ENCODE measurements at places on chromosomes 3 and 15.
A peak's percentile ranks its signal among the peaks of the same experiment; 100 is the strongest.

- DNase-seq = peak; percentile 99
Observed at GRCh38 chr3:172153335-172153861, 114.0 kb downstream of the FNDC3B start.

DNA sequence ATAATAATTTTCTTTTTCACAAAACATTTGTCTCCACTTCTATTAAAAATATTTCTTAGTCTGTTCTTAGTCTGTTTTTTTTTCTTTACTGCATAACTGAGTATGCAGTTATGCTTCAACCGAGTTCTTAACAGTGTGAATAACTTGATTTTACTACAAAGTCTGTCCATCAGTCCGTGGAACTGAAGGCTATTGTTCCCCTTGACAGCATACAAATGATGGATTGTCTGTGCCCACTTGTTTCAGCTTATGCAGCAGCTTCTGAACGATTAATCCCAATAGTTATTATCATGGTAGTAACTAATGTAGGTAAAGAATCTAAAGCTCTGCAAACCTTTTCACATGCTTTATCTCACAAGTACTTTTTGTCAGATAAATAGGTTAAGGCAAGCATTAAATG is 150.7 kb downstream of the SSR3 start:
- no peak for DNase-seq

GRCh38 chr3:8413337-8413926 is 88.2 kb upstream of the LMCD1 start:
- DNase-seq = no peak

GRCh38 chr15:56261854-56262509 is 18.3 kb upstream of the RFX7 start:
- DNase-seq = no peak

DNA sequence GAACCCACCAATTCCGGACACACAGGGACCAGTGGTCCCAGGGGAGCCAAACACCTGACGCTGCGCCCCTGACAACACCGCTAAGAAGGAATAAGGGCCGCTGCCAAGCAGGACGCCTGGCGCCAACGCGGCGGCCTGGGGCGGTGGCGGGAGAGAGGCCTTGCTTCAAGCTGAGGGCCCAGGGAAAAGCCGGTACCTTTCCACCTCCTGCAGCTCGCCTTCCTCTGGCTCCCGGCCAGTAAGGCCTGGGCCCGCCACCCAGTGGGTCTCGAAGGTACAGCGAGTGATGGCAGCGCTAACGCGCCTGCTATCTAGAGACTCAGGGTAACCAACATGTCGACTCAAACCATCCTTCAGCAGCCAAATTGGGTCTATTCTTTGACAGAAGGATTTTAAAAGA is 1074.1 kb downstream of the SI start:
- no peak for DNase-seq

DNA sequence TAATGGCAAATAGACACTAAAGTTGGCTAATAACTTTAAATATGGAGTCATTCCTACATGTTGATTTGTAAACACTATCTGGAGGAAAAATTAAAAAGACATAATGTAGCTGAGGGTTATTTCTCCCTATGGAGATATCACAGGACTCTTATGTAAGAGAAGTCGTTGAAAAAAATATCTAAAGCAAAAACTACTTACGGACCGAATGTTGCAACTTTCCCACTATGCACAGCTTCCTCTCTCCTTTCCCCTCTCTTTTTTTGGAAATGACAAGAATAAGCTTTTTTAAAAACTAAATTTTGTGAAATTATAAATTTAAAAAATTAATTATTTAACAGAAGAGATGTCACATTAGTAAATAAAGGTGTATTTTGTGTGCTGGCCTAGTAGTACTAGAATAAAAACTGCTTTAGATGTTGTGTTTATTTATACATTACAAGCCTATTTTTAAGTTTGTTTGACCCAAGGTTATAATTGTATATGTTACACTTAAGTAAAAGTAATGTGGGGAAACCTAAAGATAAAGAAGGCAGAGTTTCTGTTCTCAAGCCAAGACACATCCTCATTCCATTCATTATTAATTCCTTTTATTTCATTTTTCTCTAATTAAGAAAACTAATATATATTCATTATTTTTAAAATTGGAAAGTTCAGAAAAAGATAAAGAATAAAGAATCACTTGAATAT is 20.7 kb upstream of the PPARG start:
- peak; percentile 44 for DNase-seq

GRCh38 chr15:95603802-95604201 is 726.7 kb upstream of the NR2F2 start:
- peak; percentile 60 for DNase-seq

DNA sequence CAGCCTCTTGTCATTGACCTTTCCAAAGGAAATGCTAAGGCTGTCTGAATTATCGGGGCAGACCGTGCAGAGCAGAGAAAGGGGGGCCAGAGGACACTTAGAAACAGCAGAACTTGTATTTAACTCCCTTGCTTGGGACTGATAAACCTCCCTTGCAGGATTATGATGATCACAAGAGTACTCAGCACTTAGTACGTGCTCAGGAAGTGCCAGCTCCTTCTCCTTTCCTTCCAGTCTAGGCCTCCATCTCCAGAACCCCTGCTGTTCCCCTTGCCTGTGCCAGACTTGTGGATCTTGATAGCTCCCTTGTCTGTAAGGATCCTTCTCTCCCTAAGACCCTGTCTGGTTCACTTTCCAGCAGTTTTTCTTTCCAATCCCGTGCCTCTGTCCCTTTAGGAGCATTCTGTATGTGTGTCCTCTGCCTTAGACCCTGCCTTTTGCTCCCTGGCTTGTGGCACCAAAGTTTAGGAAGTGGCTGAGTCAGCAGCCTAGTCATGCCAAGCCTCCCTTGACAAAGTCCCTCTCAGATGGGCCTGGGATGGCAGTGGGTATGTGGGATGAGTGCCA is 747 bp downstream of the SORD start:
- DNase-seq = peak; percentile 28

- peak; percentile 77 for DNase-seq
Observed at GRCh38 chr3:23096041-23096440, 107.1 kb upstream of the UBE2E2 start.

- no peak for DNase-seq
Observed at GRCh38 chr15:77478051-77478450, 57.4 kb downstream of the HMG20A start.

GRCh38 chr3:154151969-154152368 is 30.8 kb downstream of the ARHGEF26 start:
- peak; percentile 80 for DNase-seq

DNA sequence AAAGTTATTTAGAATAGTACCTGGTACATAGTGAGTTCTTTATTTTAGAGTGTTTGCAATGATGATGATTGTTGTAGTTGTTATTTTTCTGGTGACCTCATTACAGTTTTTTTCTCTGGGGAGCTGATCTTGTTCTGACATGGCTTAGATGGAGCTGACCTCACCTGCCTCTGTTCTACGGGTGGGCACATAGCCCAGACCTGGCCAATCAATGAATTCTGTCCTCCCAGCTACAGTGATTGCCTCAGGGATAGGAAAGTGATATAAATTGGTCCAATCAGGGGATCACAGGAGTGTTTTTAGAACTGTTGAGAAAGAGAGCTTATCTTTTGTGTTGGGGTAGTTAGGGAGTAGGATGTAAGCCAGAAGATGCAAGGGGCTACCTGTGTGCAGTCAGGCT is 3.2 kb upstream of the NANOGP8 start:
- DNase-seq = no peak

DNA sequence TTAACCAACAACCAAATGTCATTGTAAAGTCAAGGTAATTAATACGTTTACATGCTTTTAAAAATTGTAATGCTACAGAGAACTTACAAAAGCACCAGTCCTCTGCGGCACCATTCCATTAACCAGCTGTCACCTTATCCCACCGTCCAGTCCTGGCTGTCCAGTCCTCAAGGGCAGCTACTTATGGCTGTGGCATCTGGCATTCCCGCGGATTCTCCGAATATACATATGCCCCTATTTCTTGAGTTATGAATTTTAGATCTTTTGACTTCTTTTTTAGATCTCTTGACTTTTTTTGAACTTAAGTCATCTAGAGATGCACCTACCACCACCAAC is 382 bp upstream of the POMGNT2 start:
- no peak for DNase-seq

- no peak for DNase-seq
Observed at GRCh38 chr3:50139308-50139707, 15.8 kb upstream of the SEMA3F start.

DNA sequence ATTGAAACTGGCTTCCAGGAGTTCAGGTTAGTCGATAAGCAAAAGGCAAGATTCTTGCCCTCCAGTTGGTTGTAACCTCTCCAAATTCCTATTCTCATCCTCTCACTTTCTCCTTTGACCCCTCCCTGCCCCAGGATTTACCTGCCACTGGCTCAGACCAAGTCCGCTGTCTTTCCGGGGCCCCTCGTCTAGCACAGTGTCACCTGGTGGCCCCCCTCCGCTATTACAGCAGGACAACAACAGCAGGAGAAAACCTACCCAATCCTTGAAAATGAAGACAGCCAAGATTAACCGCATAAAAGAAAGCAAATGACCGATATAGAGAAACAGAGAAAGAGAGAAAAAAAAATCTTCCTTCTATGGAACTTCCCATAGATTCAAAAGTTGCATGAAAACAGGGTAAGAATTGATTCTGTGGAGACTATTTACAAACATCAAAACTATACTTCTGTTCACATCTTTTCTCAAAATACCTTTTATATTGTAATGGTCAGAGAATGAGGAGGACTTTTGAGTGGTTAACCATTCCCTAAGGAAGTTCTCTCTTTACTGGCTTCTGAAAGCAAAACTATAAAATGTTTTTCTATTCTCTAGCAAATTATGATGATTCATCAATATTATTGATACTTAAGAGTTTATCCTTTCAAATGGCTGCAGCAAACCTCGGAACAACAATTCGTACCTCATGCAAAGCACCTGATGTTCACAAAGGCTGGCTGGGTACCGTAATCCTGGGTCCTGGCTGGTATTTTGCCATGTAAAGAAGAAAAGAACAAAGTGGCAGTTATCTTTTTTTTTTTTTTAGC is 10.0 kb upstream of the ST8SIA2 start:
- no peak for DNase-seq

DNA sequence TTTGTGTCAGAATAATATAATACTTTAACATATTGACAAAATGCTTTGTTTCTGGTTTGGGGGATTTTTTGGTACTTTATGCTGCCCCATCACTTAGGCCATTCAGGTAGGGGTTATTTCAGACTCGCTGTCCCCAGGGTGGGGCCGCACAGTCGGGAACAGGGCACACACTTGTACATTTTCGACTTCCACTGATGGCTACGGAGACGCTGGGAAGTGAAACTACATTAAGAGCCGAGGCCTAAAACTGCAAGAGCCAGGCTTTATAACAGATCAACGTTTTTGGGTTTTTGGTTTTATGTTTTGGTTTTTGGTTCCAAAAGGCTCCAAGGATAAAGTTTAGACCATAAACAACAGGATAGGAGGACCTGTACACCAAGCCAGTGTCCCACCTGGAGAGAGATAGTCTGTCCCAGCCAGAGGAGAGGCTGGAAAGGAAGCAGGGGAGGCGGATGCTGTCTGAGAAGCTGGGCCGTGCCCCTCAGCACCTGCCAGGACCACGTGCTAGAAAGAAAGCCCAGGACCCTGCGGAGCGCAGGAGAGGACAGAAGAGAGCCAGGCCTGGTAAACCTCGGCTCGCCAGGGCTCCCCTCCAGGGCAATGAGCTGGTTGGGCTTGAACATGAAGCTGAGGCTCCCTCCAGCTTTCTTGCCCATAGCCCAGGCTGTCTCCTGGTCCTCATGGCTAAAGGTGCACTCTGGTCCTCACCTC is 111.7 kb downstream of the CHSY1 start:
- no peak for DNase-seq

DNA sequence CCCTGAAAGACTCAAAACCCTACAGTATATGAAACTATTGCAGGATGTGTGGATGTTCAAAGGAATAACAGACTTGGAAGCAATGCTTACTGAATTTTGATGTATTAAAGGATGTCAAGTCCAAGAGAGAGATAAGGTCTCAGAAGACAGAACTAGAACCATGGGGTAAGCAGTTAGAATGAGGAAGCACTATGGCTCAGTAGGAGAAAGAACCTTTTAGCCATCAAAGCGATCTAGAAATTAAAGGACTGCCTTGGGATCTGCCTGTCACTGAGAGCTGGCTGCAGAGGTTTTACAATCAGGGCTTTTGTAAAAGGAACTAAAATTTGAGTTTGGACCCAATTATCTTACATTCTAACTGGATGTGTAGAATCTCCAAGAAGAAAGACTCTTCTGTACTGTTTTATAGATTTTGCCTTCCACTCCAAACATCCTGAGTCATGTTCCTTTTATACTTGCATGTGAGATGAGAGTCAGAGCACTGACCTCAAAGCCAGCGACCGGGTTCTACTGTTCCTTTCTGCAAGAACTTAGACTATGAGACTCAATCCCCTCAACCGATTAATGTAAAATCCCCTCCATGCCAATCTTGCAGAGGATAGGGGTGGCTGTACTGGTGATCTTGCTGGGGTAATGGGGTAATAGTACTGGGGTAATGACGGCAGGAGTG is 412.3 kb upstream of the TPRG1 start:
- no peak for DNase-seq

DNA sequence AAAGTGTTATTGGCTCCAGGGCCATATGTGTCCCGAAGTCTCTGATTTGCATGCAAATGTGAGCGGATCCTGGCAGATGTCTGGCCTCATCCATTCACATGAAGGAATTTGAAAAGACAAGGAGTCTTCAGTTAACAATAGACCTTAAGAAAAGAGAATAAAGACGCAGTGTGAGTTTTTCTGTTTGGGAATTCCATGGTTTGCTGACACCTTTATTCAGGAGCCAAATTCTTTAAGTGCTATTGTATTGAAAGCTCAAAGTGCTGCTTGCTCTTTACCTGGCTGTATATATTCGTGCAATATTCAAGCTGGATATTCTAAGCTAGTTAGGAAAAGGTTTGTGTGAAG is 2.2 kb downstream of the LRRN1 start:
- no peak for DNase-seq

GRCh38 chr3:140288595-140288994 is 353.6 kb downstream of the CLSTN2 start:
- DNase-seq = peak; percentile 2

GRCh38 chr3:117045143-117045542 is 335.6 kb downstream of the TUSC7 start:
- peak; percentile 12 for DNase-seq

DNA sequence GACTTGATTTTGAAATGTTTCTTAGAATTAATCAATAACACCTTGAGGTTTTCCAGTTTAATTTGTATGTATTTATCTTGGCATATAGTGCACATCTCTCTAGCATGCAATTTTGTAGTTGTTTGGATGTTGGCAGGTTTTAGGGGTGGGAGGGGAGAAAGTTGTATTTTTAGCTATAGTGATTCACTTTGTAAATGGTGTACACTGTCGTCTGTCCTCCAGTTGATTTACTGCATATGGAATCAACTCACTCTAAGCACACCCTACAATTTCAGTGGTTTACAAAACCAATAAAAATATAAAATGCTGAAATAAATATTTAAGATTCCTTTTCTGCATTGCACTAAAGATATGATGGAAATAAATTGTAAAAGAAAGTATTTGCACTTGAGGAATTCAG is 199.1 kb downstream of the CDIN1 start:
- no peak for DNase-seq

DNA sequence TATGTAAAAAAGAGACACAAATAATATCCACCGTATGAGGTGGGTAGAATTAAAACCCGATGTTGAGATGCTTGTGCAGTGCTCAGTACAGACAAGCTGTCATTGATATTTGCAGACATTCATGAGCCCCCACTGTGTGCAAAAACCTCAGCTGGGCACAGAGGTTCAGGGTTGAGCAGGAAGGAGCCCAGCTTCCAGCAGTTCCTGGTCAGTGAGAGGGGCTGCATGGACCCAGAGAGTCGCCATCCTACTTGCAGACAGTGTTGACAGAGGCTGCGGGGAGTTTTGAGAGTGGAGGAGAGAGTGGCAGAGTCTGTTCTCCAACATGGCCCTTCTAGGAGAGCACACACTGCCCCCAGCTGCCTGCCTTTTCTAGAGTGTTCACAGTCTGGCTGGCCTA is 6.1 kb upstream of the LTF start:
- DNase-seq = no peak

- no peak for DNase-seq
Observed at GRCh38 chr3:166177130-166177529, 339.9 kb upstream of the BCHE start.

All from choroid plexus epithelial cell (primary cell).